ENCODE measurements at places on chromosomes 12 and 14.

GRCh38 chr12:112013601-112014402 lies 576 bp downstream of the ERP29 start:
- DNase-seq = peak; percentile 87

DNA sequence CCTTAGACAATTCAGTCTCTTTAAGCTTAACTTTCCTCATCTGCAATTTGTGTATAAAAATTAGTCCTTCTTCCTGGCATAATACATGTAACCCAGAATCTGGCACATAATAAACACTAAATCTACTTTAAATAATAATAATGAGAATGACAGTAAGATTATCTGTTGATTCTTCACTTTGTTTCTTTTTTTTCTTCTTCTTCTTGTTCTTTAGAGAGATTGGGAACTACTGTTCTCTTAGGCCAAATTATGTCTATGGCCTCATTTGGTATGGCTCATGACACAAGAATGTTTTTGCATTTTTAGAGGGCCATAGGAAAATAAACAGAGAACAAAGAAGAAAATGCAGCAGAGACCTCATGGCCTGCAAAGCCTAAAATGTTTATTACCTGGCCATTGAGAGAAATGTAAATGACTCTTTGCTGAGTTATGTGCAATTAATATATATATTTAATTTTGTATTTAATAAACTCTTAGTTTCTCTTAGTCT lies 275.8 kb downstream of the SLC6A15 start:
- DNase-seq = no peak

DNA sequence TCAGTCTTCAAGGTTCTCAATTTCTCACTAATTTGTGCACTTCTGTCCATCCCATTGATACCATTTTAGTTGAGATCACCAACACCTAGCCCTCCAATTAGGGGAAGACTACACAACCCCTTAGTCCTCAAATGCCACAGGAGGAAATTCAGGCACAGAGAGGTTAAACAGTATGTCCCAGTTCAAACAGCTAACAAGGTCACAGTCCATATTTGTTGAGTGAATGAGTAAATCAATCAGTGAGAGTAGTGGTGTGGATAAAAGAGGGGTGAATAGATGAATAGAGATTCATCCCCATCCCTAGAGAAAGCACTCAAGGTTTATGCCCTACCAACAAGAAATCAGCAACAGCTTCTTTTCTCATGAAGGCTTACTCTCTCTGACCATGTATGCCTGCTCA lies 94.2 kb upstream of the RIC8B start:
- no peak for DNase-seq

- DNase-seq = no peak
These were observed 50.9 kb downstream of the RFLNA start for GRCh38 chr12:124345795-124346194.

- peak; percentile 42 for DNase-seq
These were observed 57.5 kb upstream of the PIWIL1 start for GRCh38 chr12:130280231-130280630.

DNA sequence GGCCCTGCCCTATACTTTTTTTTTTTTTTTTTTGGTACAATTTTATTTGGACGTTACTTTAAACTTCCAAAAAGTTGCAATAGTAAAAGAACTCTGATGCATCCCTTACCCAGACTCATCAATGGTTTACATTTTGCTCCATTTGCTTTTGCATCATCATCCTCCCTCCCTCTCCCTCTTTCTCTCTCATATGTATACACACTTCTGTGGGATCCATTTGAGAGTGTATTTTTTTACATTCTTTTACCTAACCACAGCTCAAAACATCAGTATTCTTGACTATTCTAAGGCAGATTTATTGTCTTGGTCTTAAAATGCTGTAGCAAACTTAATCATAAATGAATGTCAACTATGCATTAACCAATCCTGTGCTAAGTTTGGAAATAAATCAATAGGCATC lies 111.6 kb downstream of the PRICKLE1 start:
- no peak for DNase-seq

DNA sequence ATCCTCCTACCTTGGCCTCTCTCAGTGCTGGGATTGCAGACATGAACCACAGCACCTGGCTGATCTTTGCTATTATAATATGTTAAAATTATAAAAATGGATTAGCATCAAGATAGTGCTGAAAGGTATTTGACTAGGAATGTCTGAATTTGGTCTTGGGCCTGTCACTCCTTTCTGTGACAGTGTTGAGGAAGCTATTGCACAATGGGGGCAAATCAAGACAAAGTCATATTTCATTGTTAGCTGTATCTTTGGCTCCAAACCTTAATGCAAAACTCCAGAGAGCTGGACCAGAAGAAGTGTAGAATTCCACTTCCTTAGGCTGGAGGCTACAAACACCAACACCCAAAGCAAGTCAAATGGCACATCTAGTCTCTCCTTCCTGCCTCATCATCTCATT lies 42.2 kb downstream of the ZCRB1 start:
- DNase-seq = no peak

DNA sequence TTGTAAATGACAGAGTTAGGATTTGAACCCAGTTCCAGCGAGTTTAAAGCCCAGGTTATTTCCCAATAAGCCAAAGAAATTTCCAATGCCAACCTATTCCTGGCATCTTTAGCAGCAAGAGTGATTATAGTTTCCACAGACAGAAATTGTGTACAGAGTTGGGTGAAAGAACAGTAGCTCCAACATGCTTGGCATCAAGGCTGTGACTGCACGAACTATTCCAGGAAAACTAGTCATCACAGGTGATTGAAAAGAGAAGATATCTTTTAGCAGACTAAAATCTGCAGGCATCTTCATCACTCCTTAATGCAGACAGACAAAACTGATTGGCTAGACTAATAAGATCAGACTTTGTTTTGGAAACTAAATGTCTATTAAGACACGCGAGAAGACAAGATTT lies 262.7 kb upstream of the PLEKHG7 start:
- DNase-seq = no peak

- DNase-seq = no peak
These were observed 9.9 kb downstream of the SPIC start for GRCh38 chr12:101485021-101485420.

GRCh38 chr14:95183532-95184412 lies 26.4 kb upstream of the DICER1 start:
- no peak for DNase-seq

GRCh38 chr14:23143911-23144310 lies 24.9 kb upstream of the CEBPE start:
- no peak for DNase-seq

- no peak for DNase-seq
These were observed 3.9 kb upstream of the ENDOU start for GRCh38 chr12:47729233-47729632.

DNA sequence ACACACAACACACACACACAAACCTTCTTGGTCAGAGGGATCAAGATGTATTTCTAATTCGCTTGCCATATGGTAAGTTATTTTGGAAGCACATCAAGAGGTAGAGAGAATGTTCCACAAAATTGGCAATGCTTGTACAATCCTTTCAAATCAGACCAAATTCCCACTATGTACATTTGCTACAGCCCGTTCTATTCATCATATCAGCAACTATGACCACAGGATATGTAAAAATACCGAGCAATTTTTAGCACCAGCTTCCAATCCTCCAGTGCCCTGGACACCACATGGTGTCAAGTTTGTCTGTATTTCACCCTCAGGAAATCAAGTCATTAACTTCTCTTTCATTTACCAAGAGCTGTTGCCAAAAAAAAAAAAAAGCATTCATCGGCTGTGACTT lies 21.2 kb downstream of the TBX5 start:
- no peak for DNase-seq

All from eye (tissue), 1 donor.